ENCODE measurements at places on chromosomes 2 and 18.

- DNase-seq = no peak
Observed at GRCh38 chr2:218161644-218162043, 5.1 kb downstream of the CXCR1 start.

DNA sequence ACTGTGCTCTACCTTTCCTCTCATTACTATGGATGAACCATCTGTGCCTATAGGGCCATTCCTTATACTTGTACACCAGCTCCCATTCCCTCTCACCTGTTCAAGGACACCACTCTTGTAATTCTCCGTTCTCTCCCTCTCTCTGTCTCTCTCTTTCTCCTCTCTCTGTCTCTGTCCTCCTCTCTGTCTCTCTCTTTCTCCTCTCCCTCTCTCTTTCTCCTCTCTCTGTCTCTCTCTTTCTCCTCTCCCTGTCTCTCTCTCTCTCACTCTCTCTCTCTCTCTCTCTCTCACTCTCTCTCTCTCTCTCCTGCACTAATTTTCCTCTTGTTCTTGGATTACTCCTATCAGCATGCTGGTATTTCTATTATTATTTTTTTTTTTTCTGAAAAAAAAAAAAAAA, 78.9 kb upstream of the RMDN2 start:
- DNase-seq = no peak

- DNase-seq = no peak
Observed at GRCh38 chr2:101466426-101466825, 8.5 kb downstream of the RFX8 start.

GRCh38 chr2:186101616-186102015, 363.0 kb downstream of the FSIP2 start:
- DNase-seq = no peak

DNA sequence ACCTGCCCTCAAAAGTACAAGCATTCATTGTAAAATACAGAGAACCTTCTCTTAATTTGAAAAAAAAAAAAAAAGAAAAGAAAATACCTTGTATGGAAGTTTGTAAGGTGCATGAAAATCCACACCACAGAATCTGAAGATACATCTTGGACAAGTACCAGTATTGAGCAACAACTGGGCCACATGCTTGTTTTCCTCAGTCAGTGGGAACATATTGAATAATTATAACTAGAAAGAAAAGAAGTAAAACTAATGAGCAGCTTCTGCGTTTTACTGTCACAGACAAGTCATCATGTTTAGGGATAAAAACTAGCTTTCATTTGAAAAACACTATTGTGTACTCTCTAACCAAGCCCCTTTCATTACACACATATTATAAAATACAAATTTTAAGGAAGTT, 5.8 kb upstream of the PEX13 start:
- DNase-seq = no peak

Data from frontal cortex (tissue), 4 donors.